Stimulated activated CD8-positive, alpha-beta memory T cell treated with anti-CD3 and anti-CD28 coated beads, Interleukin-2, amount 100 ng/mL, for 1 hour (primary cell): ENCODE measurements at places on chromosomes 4 and X.

DNA sequence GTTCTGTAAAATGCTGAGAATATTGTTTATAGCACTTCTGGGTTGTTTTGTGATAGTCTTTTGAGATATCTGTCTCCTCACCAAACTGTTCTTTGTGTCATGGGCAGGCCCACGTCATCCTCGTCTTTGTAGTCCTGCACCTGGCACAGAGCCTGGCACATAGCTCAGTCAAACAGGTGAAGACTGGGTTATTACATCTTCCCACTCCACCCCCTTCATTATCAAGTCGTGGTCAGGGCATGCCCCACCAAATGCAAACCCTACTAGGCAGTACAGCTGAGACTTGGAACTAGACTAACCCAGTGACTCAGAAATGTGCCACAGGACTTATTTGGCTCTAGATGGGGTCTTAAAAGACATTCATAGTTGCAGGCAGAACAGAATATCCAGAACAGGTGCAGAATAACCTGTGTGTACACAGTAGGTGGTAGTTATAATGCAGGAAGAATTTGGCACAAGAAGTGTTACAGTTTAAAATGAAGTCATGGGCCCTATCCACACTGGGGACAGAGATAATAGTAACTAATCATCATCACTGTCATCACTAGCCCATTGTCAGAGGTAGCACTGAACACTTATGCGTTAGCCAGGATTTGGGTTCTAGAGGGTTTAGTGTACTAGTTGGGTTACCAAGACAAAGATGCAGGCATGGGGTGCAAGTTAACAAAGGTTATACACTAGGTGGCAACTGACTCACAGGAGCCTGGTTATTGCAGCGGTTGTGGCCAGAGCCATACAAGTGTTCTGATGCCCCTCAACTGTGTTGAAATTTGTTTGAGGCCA, 74.9 kb downstream of the TBL1X start:
- DNase-seq = no peak

- DNase-seq = no peak
Observed at GRCh38 chr4:125420526-125420925, 105.8 kb downstream of the FAT4 start.

DNA sequence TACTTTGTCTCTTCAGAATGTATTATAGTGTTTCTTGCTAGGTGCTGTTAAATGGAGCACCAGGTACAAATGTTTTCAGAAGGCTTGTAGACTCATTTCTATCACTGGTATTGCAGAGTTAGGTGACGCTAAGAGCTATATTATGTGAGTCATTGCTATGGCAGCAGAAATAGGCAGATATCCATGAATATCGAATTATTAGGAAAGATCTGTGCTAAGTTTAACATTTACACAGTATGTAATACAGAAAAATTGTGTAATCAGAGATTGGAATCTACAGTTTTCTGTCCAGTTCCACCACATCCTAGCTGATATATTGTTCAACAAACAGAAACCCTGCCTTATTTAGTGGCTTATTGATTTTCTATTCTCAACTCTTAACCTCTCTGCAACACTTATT, 1025.5 kb downstream of the STIM2 start:
- no peak for DNase-seq

DNA sequence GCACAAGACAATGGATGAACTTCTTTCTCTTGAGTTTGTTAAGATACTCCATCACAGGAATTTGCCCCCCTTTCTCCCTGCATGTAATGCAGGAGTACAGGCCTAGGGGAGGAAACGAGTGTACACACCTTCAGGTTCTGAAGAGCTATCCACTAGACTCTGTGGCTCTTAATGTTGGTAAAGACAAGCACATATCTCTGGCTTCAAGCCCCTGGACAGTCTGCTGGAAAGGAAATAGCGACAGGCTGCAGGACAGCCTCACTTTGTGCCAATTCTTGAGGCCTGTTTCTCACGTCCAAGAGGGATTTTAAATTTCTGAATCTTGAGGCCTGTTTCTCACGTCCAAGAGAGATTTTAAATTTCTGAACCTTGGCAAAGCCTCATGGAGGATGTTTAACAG, 87.1 kb downstream of the RLIM start:
- no peak for DNase-seq

DNA sequence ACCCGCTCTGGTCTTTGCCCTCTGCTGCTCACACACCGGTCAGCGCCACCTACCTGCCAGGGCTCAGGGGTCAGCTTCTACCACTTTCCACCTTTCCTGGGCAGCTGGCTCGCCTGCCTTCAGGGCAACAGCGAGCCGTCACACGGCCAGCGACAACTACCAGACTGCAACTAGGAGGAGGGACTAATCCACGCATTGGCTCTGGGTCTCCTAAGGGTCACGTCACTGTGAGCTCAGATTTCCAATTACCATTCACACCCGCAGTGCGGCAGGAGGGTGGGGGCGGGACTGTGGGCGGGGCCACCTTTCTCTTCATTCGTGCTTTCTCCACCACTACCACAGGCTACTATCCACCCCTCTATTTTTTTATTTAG, at the start of gene BEX5:
Gene BEX5, minus strand, starts transcription at position 172 of the 374 bp plus-strand sequence. CDS start 1,712 bp downstream, outside the sequence.
- DNase-seq = no peak

GRCh38 chrX:9642270-9642995, 123.2 kb downstream of the GPR143 start:
- no peak for DNase-seq

DNA sequence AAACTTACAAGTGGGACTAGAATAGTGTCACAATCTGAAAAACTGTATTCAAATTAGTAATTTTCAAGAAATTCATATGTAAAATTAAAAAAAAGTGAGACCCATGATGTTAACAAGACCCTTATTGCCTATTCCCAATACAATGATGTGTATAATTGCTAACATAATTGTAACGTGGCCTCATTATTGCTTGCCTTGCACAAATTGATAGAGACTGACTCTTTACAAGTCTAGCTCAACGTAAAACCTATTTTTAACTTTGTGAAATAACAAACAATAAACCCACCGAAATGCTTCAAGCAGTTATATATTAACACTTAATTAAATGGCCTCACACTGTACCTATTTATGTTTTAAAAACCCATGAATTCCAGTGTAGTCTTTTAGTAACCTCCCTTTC, 312.5 kb downstream of the DACH2 start:
- DNase-seq = no peak

DNA sequence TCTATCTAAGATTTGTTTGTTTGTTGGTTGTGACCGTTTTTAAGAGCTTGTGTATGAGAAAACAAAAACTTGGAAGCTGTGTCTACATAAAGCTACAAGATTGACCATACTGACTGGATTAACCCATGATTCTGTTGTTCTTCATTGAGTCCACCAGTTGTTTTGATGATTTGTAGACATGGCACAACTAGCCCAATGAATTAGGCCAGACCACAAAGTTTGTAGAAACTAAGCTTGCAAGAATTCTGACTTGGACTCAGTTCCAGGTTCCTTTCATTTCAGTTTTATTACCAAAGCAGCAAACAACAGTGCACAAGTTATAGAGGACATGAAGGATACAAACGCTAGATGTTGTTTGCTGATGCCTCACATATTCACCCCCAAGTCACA, 119.3 kb downstream of the RASGEF1B start:
- DNase-seq = no peak

- DNase-seq = no peak
Observed at GRCh38 chr4:122783301-122784215, 43.1 kb upstream of the FGF2 start.

GRCh38 chr4:169715826-169716225, 41.9 kb downstream of the HPF1 start:
- DNase-seq = no peak

- no peak for DNase-seq
Observed at GRCh38 chr4:26300314-26301307, 20.2 kb upstream of the RBPJ start.

DNA sequence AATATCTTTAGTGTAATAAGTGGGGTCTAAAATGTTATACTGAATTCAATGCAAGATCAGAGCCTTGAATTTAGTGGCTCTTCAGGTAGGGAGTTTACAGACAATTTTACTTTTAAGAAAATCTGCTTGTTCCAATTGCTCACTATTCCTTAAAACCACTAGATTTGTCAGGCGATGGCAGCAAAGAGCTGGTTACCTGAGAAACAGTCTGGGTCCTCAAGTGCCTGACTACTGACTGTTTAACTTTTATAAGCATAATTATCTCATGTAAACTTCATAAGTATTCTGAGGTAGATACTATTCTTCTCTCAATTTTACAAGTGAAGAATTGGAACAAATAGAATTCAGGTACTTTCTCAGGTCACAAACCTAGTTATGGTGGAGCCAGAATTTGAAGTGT, 84.3 kb downstream of the RRAGB start:
- no peak for DNase-seq

DNA sequence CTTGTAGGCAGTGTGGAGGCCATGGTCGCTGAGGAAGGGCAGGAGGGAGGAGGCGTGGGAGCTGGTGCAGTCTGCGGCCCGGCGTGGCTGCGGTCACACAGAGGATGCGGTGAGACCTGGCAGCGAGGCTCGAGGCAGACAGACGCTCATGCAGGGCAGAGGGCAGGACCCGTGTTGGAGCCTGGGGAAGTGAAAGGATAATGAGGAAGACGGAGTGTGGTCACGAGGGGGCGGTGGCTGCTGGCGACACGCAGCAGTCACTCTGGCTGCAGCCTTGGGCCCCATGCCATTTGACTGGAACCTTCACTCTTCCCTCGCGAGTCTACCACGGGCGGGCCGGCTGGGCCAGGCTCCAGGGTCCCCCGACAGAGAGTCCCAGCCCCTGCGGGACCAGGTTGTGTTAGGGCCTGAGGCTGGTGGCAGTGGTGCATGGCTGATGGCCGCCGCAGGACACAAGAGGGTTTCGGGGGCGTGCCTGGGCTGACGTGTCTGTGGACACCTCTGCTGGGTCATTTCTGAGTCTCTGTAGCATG, 68.8 kb upstream of the HGFAC start:
- DNase-seq = no peak
